ENCODE measurements at places on chromosomes 5 and 9.

- DNase-seq, result no peak
Observed at GRCh38 chr9:87701931-87702421, 23.9 kb upstream of the CTSL start.

GRCh38 chr9:93815135-93815534, 140.0 kb downstream of the BARX1 start:
- peak; percentile 4 for DNase-seq

DNA sequence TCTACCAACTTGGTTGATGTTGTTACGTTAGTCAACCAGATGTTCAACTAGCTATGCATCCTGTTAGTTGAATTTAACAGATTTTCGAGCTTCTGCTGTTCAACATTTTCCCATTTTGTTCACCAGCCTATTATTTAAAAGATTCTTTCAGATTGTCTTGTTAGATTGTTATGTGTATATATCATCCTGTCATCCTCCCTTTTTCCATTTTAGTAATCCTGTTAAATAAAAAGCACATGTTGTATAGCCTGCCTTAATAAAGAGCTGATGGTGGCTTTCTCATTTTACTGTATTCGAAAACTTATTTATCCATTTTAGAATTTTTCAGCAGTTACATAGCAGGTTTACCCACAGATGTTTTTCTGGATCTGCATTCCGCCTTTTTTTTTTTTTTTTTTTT, 4.3 kb downstream of the TMEFF1 start:
- DNase-seq, result no peak

- no peak for DNase-seq
Observed at GRCh38 chr5:83714810-83715209, 5.8 kb downstream of the HAPLN1 start.

DNA sequence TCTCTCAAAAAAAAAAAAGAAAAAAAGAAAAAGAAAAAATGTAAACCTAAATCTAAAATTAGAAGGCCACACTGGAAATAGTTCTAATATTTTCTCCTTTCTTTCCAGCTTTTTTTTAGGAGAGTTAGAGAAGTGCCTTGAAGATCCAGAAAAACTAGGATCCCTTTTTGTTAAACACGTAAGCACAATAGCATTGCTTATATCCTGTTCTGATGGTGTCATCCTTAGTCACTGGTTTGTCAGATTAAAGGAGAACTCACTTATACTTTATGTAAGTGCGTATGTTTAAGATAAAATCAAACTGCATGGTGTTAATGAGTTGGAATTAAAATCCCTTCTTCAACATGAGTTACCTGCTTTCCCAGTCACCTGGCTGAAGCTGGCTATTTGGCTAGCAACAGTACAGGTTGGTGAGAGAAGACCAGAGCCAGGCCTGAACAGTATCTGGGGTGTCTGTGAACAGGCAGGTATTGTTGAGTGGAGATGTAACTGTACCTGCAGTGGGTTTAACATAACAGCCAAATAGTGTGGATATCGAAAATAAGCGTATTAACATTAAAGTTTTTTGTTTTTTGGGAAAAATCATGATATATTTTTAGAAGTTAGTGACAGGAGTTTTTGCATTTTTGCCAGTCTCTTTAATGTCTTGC, 104.7 kb upstream of the OTULINL start:
- no peak for DNase-seq

GRCh38 chr5:102863764-102864560, 108.9 kb downstream of the PAM start:
- DNase-seq, result no peak

DNA sequence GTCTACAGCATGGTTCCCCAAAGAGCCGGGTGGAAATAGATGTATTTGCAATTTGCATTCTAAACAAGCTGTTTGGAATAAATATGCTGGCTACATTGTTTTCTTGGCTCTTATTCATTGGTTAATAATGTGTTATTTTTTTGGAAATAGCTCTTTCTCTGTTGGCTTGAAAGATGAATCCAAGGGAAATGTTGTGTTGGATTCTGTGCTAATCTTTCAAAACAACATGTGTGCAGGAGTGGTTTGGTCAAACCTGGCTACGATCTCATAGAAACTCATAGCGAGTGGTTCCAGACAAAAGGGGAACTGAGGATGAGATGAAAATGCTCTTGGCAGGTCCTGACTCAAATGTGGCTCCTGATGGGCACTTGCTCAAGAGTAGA, 63.7 kb upstream of the CXCL14 start:
- no peak for DNase-seq

GRCh38 chr9:114059047-114059803, 18.9 kb downstream of the AMBP start:
- DNase-seq, result no peak

- peak; percentile 84 for DNase-seq
Observed at GRCh38 chr9:89701221-89701798, 96.5 kb downstream of the GADD45G start.

- DNase-seq, result peak; percentile 54
Observed at GRCh38 chr5:157740229-157740610, 3.3 kb upstream of the LSM11 start.

DNA sequence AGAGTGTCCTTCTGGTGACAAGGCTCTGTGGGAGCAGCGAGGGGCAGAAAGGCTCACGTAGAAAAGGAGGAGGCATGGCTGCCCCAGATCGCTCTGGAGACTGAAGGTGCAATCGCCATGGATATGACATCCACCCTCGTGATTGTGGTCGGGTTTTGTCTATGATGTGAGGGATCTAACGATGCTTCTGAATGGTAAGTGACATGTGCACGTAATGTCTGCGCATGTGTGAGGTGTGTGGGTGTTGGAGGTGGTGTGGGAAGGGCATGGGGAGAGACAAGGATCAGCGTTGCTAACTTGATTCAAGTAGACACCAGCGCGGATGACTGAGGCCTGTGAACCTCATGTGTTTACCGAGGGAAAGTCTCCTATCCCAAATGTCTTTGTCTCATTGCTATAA, 20.2 kb downstream of the IRX1 start:
- no peak for DNase-seq

DNA sequence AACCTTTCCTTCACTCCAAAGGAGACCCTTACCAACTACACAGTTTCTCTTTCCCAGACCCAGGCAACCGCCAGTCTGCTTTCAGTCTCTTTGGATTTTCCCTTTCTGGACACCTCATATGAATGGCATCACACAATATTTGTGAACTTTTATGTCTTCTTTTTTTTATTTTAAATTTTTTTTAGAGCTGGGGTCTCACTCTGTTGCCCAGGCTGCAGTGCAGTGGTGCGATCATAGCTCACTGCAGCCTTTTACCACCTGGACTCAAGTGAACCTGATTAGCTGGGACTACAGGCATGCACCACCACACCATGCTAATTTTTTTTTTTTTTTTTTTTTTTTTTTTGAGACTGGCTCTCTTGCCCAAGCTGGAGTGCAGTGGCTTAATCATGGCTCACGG, 37.5 kb downstream of the UBAP1 start:
- DNase-seq, result no peak

DNA sequence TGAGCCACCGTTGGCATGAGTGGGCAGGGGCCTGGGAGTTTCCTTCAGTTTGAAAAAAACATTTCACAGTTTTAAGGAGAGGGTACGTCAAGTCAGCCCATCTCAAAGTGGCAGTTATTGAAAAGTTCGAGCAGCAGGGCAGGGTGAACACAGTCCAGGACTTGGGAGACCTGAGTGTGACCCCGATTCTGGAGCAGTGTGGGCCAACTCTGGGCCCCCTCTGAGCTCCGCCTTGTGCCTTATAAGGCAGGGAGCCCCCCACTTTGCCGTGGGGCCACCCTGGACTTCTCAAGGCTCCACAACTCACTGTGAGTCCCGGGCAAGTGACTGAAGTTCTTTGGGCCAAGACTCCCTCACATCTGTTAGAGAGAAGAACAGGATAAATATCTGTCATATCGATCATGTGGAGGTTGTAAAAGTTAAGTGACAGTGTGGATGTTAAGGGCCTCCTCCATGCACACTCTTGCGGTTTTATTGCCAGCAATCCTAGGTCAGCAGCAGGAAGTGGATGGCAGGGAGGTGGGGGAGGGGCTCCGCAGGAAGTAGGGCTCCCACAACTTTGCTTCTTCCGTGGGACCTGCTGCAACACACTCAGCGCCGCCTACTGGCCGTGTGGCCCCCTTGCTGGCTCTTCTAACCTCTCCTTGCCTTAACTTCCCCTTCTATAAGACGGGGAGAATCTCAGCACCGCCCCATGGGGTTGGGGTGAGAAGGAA, 38.4 kb downstream of the HRH2 start:
- DNase-seq, result peak; percentile 45

DNA sequence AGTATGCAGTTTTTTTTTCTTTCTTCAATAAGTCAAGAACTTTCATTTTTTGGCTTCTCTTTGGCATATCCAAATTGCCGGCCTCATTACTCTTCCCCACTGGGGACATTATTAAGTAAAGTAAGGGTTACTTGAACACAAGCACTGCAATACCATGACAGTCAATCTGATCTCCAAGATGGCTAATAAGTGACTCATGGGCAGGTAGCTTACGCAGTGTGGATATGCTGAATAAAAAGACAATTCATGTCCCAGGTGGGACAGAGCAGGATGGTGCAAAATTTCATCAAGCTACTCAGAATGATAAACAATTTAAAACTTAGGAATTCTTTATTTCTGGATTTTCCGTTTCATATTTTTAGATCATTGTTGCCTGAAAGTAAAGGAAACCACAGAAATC, 671.8 kb downstream of the ACTL7B start:
- DNase-seq, result no peak

DNA sequence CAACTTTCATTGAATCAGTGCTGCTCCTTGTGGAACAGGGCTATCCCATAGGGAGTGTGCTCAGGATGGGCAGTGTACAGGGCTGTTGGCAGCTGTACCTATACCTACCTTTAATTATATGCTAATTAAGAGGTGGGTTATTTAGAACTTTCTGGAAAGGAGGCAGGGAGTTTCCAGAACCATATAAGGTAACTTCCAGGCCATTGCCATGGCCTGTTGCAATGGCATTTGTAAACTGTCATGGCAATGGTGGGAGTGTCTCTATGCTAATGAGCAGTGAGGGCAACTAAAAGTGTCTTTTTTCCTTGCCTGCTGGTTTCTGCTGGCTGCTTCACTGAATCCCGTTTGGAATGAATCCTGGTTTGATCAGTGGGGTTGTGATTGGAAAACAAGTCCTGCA, 2.3 kb upstream of the ARHGAP26 start:
- DNase-seq, result no peak

DNA sequence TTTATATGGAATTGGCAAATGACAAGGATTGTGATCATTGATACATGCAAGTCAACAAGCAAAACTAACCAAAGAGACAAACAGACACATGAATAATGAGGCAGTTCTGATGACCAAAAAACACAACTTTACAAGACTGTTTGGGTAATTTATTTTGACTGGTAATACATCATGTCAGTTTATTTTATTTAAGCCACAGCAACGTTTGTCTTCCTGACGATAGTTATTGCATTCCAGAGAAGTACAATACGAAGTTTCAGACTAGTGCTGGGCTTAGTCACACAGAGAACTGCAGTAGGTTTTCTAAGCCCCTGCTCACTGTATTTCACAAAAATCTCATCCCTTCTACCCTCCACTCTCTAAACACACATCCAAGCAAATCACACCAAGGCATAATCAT, 514.2 kb downstream of the RAB3C start:
- no peak for DNase-seq

- DNase-seq, result no peak
Observed at GRCh38 chr9:6609497-6610016, 36.0 kb downstream of the GLDC start.

DNA sequence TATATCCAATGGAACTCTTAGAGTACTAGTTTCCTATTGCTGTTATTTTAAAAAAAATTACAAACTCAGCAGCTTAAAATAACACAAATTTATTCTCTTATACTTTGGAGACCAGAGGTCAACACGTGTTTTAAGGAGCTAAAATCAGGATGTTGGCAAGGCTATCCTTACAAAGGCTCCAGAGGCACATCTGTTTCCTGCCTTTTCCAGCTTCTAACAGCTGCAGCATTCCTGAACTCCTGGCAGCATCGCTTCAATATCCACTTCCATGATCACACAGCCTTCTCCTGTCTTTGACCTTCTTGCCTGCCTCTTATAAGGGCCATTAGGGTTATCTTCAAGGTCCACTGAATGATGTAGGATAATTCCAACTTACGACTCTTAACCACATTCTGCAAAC, 92.2 kb upstream of the CCNG1 start:
- no peak for DNase-seq

DNA sequence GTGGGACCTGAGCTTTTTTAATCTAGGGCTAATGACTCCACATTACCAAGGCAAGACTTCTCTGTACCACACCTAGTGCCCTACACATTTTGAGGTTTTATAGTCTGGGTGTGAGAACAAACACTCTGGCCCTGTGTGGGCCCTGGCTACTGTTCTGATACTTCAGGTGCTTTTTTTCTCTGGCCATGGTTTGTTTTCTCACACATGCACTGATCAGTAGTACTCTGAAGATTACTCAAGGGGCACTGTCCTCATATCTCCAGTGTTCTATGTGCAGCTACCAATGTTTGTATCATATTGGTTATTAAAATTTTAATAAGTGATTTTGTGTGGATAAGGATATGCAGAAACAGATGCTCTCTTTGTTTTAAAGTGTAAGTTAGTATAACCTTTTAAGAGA, 5.9 kb upstream of the C9orf40 start:
- no peak for DNase-seq

DNA sequence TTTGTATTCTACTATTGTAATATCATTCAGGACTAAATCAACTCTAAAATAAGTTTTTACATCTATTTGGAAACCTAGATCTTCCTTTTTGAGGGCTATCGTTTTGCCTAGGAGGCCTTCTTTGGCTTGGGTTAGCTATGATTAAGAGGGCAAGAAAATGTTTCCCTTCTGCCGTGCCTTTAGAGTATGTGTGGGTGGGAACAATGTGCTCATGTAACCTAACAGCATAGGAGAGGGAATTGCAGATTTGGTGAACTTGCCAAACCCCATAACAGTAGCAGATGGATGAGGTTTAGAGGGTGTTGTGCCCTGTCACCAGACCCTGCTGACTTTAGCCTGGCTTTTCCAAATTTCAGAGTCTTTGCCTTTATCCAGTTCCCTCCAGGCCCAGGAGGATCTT, 339.0 kb downstream of the ADGRV1 start:
- DNase-seq, result no peak

DNA sequence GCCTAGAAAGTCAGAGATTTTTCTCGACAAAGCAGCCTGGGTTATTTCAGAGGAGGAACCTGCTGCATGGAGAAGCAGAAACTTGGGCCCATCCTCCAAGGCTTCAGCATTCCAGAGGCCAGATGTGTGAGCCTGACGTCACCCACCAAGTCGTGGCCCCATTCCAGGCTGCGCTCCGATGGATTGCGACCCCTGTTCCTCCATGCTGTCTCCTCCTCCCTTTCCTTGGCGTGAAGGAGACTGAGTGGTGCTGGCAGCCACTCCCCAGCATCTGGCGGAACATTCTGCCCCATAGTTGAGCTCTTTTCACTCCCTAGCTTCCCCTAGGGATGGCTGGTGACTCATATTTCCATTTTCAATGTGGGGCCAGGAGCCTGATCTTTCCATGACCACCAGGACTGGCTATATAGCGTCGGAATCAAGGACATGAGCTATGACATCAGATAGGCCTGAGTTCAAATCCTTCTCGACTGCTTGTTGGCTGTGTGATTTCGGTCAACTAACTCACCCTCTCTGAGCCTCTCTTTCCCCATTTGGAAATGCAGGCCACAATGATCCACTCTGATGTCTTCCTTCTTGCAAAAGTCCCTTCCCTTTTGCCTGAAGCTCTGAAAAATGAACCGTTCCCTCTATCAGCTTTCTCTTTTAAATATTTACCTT, 24.5 kb upstream of the DUSP1 start:
- no peak for DNase-seq

Data from GM10248 (cell line).